Stimulated activated CD4-positive, alpha-beta T cell treated with anti-CD3 and anti-CD28 coated beads, Interleukin-2, amount 100 ng/mL, for 48 hours (primary cell): ENCODE measurements at places on chromosomes 7 and 10.

GRCh38 chr7:138934367-138934766 lies 46.8 kb downstream of the KIAA1549 start:
- no peak for DNase-seq

DNA sequence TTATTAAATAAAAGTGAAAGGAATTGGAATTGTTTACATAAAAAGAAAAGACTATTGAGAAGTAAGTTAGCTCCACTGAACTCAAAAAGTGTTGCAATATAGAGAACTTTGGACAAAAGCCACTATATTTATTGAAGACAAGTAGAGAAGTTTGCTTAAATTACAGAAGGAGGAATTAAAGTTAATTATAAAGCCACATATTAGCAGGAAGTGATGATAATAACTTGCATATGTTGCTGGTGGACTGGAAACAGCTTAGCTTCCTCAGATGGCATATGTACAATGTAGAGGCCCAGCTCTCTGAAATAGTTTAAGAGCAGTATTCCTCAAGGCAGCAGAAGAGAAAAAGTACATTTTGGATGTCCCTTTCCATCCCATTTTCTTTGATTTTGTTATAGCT lies 400.7 kb downstream of the GATA3 start:
- DNase-seq: no peak

DNA sequence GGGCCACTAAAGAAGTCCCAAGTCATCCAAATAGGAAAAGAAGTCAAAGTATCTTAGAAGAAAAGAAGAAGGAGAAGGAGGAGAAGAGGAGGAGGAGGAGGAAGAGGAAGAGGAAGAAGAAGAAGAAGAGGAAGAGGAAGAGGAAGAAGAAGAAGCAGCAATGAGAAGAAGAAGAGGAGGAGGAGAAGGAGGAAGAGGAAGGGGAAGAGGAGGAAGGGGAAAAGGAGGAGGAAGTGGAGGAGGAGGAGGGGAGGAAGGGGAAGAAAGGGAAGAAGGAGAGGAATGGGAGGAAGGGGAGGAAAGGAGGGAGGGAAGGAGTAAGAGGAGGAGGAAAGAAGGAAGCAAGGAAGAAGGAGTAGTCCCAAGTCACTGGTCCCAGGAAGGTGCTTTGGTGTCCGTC lies 21.7 kb upstream of the RADIL start:
- no peak for DNase-seq

DNA sequence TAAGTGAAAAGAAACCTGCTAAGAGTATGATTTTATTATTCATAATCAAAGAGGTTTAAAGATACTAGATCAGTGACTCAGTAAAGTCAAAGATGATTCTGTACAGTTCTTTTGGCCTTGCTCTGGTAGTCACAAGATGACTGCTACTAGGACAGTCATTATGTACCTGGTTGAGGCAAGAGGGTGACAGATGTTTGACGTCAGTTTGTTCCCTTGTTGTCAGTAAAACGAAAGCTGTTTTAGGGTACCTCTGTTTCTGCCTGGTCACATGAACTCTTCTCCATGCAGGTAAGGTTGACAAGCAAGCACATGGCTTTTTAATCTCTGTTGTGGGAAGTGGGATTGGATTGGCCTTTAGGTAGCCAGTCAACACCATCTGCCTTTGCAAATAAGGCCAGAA lies 308.0 kb downstream of the EXOC4 start:
- DNase-seq: no peak

DNA sequence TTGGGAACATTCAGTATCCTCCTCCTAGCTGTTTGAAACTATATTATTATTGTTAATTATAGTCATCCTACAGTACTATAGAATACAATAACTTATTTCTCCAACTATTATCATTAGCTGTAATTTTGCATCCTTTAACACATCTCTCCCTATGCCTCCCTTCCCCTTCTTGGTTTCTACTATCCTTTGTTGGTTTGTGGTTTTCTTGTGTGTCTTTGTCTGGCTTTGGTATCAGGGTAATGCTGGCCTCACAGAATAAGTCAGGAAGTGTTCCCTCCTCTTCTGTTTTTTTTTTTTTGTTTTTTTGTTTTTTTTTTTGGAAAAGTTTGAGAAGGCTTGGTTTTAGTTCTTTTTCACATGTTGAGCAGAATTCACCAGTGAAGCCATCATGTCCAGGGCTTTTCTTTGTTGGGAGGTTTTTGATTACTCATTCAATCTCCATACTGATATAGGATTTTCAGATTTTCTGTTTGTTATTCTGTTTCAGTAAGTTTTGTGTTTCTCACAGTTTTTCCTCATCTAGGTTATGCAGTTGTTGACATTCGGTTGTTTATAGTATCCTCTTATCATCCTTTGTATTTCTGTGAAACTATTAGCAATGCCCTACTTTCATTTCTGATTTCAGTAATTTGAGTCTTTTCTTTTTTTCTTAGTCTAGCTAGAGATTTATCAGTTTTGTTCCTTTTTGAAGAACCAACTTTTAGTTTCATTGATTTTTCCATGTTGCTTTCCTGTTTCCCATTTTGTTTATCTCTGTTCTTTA lies 21.6 kb downstream of the C1GALT1 start:
- no peak for DNase-seq
